ENCODE measurements at places on chromosomes 3 and 15.

- DNase-seq, result peak; percentile 51
Observed at GRCh38 chr15:55434989-55435825, 26.9 kb downstream of the PIERCE2 start.

DNA sequence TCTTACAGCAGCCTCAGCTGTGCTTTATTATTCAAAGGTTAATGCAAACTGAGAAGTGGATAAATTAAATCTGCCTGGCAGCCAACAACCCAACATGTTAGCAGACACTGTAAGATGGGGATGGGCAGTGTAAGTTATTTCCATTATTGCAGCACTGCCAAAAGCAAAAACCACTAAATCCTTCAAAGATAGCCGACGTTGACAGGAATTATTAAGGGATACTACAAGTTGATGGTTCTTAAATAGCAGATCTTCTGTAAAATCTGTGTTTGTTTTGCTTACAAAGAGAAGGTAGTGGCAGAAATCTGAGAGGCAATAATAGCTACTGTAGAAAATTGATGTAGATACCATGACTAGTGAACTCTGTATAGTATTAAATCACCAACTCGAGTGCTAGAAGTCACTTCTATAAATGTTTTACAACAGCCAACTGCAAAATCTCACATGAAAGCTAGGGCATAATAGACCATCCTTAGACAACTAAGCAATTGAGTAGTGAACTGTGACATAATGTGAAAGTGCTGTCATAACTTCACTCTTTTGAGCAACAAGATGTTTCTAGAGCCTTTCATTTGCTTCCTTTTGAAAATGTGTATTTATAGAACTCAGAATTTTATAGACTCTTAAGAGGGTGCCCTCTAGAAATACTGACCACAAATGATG is 278.6 kb downstream of the UBE2E2 start:
- DNase-seq, result no peak

DNA sequence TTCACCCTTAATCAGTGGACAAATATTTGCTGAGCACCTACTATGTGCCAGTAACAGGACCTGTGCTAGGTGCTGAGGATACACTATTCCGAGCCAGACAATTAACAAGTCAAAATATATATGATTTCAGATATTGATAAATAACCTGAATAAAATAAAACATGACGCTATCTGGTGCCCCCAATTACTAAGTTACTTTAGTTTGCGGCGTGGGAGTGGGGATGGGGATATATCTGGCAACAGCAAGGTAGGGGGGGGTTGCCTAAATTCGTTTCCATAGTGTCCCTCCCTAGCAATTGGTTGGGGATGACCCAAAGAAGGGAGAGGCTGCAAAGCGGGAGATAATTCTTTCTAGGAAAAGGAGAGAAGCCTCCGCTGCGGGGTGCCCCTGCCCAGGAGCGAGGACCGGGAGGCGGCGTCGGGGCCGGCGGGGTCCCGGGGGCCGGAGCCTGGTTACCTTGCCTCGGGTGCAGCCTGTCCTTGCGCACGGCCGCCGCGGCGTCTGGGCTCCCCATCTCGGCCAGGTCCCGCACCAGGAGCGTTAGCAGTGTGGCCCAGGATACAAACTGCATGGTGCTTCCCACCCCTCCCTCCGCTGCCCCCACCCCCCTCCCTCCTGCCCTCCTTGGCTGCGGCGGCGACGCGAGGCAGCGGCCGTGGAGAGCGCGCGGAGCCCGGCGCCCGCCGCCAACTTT is 567 bp downstream of the ADAMTS9 start:
- DNase-seq, result peak; percentile 9

- DNase-seq, result no peak
Observed at GRCh38 chr15:67137951-67138848, 72.8 kb downstream of the SMAD3 start.

DNA sequence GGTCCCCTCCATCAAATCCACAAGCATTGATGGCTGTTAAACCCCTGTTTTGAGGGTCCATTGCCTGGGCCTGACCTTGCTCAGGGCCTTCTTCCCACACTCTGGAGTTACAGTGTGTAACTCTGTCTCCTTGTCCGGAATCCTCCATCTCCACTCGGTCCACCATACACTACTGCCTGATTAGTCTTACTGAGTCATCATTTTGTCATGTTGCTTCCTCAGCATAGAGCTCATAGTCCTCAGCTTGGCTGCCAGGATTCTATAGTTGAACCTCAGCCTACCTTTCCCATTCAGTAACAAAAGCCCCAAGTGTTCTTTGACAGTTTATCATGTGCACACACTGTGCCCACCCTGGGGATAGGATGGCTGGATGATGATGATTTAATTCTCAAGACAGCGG is 113.0 kb downstream of the PDE8A start:
- DNase-seq, result peak; percentile 9

GRCh38 chr3:39056151-39056550 is 4.3 kb downstream of the WDR48 start:
- DNase-seq, result no peak

DNA sequence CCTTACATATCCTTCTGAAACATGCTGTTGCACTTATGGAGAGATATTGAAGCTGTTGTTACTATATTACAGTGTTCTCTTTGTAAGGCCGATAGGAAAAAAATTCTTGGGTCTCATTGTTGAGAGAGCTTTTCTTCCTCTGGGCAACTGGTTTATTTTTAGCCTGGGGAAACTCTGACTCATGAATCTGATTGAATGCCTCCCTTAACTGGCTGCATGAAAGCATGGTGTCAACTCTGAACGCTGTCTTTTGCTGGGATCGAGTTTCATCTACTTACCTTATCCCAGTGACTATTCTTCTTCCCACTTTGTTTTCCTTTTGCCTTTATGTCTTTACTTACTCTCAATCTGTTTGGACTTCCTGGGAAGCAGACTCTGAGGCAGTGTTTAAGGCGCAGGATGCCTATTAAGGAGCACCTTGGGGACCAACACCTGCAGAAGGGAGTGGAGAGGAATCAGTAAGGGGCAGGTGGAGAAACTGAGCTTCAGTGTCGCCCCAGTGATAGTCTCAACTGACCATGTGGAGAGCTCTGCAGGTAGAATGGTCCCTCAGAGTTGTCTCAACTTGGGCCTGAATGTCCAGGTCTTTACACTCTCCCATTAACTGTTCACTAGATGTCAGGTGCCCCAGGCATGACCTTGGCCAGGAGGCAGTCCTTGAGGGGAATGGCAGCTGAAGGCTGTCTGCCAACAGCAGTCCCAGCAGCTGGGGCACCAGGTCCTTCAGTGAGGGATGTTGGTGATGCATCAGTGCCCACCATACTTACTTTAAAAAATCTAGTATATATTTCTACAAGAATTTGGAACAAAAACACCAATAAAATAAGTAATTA is 88.9 kb upstream of the CCNL1 start:
- DNase-seq, result peak; percentile 97

DNA sequence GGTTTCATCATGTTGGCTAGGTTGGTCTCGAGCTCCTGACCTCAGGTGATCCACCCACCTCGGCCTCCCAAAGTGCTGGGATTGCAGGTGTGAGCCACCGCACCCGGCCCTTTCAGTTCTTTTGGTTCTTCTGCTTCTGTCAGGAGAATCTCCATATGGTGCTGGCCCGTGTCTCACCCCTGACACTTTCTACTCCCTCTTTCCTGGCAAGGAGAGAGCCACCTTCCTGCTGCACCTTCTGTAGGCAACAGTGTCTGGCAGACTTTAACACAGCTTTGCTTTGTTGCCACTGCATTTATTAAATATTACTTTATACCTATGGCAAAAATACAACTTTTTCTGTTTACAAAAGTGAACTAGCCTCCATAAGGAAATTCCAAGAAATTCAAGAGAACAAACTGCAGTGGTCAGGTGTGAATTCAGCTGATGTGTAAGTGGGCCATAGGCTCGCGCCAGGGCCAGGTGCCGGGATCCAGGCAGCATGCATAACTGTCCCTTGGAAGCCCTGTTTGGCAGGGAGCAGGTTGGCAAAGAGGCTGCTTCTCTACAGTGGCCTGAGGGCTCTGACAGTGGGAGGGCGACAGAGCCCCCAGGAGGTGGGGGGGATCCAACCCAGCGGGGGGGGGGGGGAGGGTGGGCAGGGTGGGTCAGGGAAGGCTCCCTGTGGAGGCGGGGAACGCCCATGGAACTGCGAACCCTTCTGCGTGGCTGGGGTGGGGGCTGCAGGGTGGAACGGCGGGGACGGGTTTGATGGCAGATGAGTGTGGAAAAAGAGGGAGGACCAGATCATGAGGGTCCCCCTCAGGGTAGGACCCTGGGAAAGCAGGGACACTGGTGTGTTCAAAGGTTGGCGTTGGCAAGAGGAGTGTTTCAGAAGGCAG is 21.1 kb downstream of the CTSH start:
- no peak for DNase-seq

GRCh38 chr15:39874890-39875549 is 45.0 kb downstream of the GPR176 start:
- DNase-seq, result peak; percentile 59

GRCh38 chr3:134614955-134615354 is 35.9 kb downstream of the KY start:
- DNase-seq, result no peak

DNA sequence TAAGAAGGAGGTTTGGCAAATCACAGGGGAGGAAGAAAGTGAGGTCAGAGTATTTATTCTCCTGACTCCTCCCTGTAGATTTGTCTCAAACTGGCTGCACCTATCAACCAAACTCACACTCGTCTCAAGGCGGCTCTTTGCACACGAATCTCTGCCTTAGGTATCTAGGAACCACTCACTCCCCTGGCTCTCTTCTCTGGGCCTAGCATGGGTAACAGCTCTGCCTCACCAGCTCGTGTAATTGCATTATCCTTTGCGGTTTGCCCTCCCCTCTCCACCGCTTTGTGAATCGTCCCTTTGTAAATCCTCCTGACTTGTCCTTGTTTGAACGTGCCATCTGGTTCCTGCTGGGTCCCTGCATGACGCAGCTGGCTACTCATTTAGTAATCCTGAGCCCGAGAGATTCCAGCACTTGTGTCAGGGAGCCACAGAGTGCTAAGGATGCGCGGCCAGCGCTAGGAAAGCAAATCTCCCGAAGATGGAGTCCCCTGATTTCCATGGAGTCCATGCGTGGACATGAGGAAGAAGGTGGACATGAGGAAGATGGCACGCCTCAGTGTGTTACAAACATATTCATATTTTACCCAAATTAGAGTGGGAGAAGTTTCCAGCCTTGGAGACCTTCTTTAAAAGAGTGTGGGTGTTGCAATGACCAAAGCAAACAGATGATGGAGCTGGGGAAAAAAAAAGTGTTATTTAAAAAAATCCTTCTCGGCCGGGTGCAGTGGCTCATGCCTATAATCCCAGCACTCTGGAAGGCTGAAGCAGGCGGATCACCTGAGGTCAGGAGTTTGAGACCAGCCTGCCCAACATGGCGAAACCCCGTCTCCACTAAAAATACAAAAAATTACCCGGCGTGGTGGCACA is 26.7 kb downstream of the NRROS start:
- DNase-seq, result peak; percentile 95

DNA sequence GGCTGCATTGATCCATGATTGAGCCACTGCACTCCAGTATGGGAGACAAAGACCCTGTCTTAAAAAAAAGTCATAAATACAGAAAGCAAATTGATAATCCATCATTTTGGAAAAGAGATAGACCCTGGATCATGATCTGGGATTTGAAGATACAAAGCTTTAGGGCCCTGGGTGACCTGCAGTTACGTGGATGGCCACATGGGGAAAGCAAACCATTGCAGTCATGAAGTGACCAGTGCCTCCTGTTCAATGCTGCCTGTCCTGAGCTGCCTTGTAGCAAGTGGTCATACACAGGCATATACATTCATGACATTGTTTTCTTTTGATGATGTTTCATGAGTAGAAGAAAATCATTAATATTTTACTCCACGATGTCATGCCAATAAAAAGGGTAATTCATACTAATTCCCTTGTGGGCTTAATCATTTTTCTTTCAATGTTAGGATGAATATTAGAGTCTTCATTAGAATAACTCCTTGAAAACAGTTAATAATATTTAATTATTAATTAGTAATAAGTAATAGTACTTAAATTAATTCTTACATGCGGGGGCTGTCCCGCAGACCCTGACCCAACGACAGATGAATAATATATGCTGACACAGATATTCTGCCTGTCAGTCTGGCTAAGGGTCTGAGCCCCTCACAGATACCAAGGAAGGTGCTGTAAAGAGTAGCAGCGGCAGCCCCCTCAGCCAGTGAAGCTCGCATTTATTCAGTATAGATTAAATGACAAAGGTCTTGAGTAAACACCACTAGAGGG is 109.0 kb upstream of the UNC13C start:
- no peak for DNase-seq

- DNase-seq, result no peak
Observed at GRCh38 chr15:99604865-99605264, 39.1 kb downstream of the MEF2A start.

- peak; percentile 85 for DNase-seq
Observed at GRCh38 chr15:58472821-58473581, 41.2 kb downstream of the LIPC start.

DNA sequence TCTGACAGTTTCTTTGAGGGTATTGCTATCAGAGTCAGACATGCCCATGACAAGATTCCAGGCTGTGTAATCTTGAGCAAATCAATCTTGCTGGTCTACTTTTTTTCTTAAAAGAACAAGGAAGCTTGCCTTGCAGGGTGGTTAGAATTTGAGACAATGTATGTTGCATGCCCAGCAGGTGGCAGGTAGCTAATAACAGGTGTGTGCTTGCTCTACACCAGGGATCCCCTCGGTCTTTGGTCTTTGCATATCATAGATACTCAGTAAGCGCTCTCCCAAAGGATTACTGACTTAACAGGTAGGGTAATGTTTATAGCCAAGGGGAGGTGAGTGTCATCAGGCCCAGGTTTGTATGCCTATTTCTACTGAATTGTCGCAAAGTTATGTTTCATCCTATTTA is 37.3 kb downstream of the CACNA1D start:
- no peak for DNase-seq

DNA sequence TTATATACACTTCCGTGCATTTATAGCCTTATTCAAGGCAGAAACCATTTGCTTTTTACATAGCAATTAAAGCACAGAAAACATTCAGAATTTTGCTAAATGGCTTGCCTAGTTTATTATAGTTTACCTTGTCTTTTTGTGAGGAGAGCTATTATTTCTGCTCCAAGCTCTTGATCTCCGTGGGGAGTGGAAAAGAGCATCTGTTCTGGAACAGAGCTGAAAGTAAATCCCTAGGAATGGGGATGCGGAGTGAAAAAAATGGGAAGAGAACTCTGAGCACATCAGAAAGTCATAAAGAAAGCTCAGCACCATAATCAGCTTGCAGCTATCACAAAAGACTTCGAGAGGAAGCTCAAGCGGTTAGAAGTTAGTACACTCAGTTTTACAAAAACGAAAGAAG is 1006.7 kb downstream of the ROBO2 start:
- no peak for DNase-seq

GRCh38 chr15:79432345-79433275 is 474 bp downstream of the MINAR1 start:
- DNase-seq, result no peak
